ENCODE measurements at places on chromosomes 1 and 21.

GRCh38 chr21:15319727-15320126 lies 254.9 kb upstream of the NRIP1 start:
- no peak for DNase-seq

DNA sequence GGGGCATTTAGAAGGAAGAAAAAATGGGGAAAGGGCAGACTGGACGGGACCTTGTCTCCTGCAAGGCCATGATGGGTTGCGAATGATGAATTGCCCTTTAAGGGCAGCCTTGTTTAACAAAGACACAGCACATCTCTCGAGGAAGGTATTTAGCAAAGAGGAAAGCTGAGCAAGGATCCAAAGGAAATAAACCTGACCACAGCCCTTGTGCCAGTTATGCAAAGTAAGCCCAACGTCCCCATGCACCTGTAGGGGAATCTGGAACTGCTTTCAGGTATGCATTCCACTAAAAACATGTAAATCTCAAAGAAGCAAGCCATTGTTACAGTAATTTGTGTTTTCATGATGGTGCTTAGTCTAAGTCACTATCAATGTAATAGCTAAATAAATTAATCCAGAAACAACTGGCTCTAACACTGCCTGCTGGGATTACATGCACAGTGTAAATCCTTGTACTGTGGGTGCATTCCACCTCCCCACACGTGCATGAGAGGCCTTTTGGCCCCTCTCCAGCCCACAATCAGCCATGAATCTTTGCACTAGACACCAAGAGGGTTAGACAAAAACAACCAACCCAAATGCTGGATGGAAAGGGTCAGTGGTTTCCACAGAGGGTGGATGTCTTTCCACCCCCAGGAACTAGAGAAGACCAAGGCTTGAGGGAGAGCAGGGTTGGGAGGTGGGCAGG lies 228.8 kb upstream of the KAZN start:
- DNase-seq = no peak

DNA sequence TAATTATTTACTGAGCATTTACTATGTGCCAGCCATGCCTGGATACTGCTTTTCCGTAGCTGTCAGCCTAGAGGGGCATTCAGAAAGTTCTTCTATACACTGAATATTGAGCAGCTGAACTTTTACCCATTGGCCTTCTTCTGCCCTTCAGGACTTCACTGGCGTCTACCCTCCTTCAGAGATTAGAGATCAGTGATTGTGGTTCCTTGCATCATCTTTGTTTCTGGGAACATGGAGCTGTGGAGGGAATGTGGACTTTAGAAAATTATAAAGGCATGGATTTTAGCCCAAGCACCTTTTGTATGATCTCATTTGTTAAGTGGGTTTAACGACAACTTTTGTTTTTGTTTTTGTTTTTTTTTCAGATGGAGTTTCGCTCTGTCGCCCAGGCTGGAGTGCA lies 58.7 kb upstream of the POU3F1 start:
- no peak for DNase-seq

DNA sequence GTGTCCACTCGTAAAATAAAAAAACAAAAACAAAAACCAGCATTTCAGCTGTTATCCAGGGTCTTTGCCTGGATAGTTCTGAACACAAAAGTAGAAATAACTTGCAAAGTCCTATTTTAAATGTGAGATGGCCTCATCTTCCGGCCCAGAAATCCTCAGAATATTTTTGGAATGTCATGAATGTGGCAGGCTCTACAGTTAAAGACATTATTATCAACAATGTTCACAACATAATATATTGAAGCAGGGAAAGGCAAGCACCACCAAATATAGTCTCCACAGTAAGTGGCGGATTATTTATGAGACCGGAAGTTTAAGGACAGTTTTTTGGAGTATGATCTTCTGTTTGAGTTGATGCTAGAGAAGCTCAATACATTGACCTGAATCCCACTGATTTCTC lies 1.2 kb upstream of the C1orf198 start:
- DNase-seq = peak; percentile 39

- no peak for DNase-seq
Measured at GRCh38 chr1:86201311-86201710, 44.7 kb upstream of the COL24A1 start.

GRCh38 chr21:36149788-36150711 lies 6.6 kb upstream of the DOP1B start:
- peak; percentile 48 for DNase-seq

- DNase-seq = no peak
Measured at GRCh38 chr1:98126740-98127139, 205.9 kb upstream of the DPYD start.

DNA sequence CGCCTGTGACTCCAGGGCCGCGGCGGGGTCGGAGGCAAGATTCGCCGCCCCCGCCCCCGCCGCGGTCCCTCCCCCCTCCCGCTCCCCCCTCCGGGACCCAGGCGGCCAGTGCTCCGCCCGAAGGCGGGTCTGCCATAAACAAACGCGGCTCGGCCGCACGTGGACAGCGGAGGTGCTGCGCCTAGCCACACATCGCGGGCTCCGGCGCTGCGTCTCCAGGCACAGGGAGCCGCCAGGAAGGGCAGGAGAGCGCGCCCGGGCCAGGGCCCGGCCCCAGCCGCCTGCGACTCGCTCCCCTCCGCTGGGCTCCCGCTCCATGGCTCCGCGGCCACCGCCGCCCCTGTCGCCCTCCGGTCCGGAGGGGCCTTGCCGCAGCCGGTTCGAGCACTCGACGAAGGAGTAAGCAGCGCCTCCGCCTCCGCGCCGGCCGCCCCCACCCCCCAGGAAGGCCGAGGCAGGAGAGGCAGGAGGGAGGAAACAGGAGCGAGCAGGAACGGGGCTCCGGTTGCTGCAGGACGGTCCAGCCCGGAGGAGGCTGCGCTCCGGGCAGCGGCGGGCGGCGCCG lies at the start of gene SIM2:
Gene SIM2 (plus strand): TSS at position 135 of the 565 bp plus-strand sequence. CDS start 632 bp downstream, outside the sequence.
- DNase-seq = no peak
